ENCODE measurements at places on chromosomes 1 and 21.

GRCh38 chr1:12475530-12475934 lies 142.5 kb downstream of the DHRS3 start:
- no peak for DNase-seq

DNA sequence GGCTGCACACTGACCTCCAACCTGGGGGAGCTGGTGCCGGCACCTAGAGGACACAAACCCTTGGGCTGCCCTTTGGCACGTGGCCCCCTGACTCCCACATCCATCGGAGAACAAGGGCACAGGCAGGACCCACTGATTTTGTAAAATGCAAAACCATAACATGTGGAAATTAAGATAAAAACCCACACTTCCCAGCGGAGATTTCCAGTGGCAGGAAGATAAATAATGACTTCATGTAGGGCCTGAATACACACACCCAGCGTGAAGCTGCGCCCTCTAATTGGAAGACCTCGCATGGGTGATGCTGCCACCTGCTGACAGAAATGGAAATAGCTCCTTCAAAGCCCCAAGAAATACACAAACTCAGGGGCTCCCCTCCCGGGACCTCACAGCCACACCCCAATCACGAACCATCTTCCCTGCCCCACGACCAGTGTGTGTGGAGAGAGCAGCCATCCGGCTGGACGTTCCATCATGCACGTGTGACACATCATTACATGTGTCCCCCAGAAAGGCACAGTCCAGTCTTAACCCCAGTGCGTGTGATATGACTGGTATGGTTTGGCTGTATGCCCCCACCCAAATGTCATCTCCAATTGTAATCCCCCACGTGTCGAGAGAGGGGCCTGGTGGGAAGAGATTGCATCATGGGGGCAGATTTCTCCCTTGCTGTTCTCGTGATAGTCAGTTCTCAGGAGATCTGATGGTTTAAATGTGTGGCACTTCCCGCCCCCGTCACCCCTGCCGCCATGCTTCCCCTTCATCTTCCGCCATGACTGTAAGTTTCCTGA lies 5.7 kb upstream of the TPRG1L start:
- DNase-seq, result peak; percentile 50

- DNase-seq, result no peak
Observed at GRCh38 chr21:43995521-43996105, 16.5 kb upstream of the TRAPPC10 start.

DNA sequence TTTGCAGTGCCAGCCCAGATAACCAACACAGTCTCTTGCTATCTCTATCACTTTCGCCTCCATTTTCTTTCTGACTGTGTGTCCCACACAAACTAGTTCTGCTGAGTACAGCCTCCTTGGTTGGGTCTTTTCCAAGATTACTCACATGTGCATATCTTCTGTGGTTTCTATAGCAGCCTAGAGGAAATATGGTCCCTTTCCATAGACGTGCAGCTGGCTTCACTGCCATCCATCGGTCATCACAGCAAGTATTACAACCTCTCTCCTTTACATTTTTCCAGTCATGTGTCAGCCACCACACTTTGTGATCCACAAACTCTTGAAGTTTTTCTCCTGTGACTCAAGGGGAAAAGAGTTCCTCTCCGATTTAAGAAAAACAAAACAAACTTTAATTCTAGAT lies 893.4 kb upstream of the ADGRL4 start:
- DNase-seq, result no peak

DNA sequence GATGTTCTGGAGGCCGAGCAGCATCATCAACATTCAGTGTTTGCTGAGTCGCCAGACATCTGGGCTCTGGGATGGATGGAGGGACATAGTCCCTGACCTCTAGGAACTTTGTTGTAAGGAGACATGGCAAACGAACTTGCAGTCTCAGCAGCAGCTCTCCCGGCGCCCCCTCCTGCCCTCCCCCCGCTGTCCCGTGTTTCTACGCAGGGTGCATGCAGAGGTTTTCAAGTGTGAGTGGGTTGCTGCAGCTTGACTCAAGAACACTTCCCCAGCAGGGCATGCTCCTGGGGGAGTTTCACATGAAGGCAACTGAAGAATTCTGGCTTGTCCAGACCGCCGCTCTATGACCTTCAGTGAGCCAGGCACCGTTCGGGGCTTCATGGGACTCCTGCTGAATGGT lies 121.9 kb downstream of the CAMTA1 start:
- no peak for DNase-seq

DNA sequence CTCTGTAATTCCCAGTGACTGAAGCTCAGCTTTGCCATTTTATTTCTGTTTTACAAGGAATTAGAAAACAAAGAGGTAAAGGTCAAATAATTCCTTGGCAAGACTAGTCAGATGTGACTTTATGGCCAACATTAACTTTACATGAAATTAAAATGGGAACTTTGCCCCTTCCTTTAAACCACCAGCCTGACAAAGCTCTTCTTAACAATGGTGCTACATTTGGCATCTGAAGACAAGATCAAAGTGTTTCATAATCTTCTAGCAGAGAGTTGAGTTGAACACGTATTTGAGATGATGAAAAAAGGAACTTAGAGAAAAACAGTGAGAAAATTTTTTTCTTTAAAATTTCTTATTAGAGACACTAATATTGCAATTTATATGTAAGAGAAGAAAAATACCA lies 193.8 kb downstream of the AK5 start:
- no peak for DNase-seq

DNA sequence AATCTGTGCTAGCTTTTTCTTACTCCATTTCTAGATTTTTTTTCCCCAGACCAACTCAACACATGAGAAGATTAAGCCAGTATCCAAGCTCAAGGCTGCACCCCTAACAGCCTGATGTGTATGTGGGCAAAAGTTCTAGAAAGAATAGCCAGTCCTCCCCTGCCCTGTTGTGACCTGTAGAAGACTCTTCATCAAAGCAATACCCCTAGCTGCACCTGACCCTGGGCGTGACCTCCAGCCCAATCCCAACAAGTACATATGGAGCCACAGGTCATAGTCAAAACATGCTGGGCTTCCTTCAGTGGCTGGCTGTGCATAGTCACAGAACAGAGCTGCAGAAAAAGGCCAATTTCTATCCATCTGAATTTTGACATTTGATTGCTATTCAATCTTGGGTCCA lies 72.5 kb downstream of the ATP1A1 start:
- DNase-seq, result no peak

GRCh38 chr1:101005183-101005582 lies 20.4 kb downstream of the DPH5 start:
- DNase-seq, result no peak

Measured in NCI-H1417 (cell line).